ENCODE measurements at places on chromosomes 6 and 20.

- DNase-seq = no peak
These were observed 207.5 kb downstream of the FOXC1 start for GRCh38 chr6:1817033-1817761.

DNA sequence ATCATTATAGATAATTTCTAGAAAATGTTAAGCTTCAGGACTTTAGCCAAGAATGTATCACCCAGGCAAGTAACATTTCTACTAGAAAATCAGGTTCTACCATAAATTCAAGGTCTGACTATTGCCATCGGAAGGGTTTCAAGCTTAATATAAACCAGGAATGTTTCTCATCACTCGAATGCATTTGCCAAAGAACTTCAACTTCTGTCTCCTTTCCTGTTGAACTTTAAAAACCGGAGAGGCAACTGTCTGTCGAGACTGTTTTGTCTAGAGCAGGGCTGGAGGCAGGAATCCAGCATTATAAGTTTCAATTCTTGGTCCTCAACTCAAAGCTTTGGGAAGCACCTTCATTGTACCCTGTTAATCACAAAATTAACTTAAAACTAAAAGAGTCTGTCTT lies 264.7 kb downstream of the ZNF217 start:
- no peak for DNase-seq

DNA sequence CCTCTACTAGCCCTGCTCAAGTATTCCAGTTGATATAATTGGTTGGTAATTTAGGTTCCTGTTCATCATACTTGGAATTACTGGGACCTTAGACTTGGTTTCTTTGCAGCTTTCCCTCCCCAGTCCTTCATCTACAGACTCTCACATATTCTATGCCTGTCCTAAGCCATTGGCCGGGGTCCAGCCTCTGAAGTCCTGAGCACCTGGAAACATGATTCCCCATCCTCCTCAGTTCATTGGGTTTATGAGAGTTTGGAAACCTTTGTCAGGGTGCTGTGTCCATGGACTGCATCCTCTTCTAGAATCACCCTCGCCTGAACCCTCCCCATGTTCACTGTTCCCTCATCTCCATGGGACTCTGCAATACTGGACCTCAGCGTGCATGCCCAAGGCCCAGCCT lies 8.8 kb downstream of the GSTA2 start:
- no peak for DNase-seq

DNA sequence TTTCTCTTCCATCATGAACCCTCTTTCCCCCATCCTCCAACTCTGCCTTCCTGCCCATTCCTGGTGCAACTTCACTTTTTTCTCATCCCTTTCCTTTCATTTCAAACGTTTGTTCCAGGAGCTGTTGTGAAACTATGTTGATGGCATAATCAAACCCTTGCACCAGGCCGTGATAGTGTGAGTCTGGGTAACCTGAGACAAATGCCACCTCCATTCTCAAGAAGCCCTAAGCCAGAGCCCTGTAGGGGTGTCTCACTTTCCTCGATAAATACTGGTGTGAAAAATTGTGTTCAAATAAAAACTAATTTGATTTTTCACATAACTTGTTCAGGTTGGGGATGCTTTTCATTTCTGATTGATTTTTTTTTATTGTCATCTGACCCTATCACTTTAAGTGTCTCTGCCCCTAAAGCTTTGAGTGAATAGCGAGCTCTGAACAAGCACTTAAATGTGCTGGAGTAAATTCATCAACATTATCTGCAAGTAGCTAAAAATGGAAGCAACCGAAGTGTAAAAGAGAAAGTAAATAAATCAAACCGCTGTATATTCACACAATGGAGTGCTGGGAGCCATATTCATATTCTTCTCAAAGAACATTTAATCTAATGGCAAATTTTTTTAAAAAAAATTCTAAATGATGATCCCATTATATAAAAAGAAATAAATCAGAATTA lies 303.1 kb upstream of the CDYL start:
- no peak for DNase-seq
